SW 1271 (cell line): ENCODE measurements at places on chromosomes 1 and 21.

DNA sequence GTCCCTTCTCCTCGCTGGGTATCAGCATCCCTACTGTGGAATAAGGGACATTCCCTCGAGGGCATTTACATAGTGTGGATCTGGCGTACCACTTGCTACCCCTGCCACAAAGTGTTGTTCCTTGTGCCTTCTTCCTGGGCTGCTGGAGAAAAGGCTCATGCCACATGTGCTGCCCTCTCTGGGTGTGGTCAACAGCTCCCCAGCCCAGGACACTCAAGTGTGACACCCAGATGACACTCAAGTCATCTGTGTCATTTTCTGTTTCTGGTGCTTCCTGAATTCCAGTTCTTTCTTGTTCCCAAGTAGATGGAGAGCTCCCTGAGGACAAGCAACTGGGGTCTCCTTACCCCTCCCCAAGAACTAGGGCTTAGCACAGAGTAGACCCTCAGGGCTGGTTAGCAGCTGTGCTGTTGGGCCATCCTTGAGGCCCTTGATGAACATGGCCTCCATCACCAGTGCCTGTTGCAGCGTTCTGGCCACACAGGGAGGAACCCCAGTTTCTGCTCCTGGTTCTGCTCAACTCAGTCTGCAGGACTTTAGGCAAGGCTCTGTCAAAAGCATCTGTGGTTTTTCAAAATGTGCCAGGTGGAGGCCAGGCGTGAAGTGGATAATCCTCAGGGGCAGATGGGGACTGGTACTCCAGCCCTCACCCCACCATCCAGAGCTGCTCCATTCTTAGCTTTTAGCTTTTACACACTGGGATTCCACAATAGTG lies 49.0 kb upstream of the CLIC4 start:
- no peak for DNase-seq

DNA sequence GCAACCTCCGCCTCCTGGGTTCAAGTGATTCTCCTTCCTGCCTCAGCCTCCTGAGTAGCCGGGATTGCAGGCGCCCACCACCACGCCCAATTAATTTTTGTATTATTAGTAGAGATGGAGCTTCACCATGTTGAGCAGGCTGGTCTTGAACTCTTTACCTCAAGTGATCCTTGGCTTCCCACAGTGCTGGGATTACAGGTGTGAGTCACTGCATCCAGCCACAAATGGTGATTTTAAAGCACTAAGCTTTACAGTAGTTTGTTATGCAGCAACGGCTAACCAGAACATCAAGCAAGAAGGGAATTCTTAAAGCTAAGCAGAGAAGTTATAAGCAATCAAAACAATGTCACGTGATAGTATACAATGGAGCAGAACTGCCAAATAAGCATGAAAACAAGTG lies 65.7 kb downstream of the NVL start:
- no peak for DNase-seq

- DNase-seq, result no peak
Observed at GRCh38 chr1:43058545-43059360, 100.1 kb upstream of the SLC2A1 start.

DNA sequence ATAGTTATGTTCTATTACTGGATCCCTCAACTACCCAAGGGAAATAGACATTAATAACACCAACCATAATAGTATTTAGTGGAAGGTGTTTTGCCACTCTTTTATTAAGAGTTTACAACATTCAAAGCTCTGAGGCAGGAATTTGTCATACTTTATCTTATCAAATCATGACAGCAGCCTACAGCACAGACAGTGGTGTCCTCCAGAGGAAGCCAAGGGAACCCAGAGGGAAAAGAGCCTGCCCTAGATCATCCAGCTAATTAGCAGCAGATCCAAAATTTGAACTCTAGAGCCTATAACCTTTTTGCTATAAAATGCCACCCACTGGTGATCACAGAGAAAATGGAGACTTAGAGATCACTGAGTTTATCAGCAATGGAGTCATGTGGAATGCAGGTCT lies 18.2 kb downstream of the VAV3 start:
- DNase-seq, result no peak

GRCh38 chr1:112685913-112686312 lies 11.5 kb downstream of the MOV10 start:
- no peak for DNase-seq

GRCh38 chr1:63523738-63524137 lies 413 bp downstream of the EFCAB7 start:
- DNase-seq, result no peak

- DNase-seq, result no peak
Observed at GRCh38 chr1:208409176-208409575, 165.0 kb upstream of the PLXNA2 start.

GRCh38 chr1:201009962-201010645 lies 13.4 kb downstream of the KIF21B start:
- DNase-seq, result no peak

DNA sequence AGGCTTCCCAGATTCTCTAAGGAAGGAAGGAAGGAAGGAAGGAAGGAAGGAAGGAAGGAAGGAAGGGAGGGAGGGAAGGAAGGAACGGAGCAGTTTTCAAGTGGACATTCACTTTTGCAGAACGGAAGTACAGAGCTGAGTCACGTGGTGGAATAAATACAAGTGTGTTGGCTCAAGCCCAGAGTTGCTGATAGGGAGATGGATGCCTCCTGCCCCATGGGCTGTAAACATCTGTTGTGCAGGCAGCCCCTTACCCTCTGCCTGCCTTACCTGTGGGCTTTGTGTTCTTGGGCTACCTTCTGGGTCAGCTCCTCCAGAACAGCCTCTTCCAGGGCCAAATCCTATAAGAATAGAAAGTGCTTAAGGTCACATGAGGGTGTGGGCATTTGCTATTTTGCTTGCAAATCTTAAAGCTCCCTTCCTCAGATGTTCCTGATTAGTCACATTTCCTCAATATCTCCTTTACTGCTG lies 121.7 kb downstream of the SMYD2 start:
- no peak for DNase-seq
